ENCODE measurements at places on chromosomes 16 and 17.

DNA sequence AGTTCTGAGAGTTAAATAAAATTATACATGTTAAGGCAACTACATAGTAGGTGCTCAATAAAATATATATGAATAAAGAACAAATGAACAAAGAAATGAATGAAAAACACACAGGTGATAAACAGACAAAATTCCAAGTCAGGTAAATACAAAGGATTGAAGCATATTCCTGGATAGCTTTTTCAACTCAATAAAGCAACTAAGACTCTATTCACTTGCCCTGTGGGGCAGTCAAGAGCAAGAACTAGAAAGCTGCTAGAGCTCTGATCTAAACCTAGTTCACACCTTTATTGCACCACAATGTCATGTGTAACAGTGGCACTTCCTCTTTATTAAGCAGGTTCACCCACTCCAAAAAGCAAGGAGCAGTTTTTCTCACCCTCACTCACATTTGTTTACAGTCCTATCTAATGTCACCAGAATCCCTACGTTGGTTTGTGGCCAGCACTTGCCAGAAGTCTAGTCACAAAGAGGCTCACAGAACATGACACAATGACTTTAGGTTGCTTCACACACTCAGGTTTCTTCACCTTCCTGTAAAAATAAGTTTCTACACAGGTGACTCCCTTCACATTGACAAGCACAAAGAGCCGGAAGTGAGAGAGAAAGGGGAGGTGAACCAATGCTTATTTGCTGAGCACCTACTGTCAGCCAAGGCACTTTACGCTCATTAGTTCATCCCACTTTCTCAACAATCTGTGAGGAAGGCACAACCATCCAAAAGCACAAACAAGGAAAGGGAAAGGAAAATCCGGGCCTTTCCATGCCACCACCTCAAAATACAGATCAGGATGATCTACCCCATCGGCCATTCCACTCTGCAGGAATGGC lies 70.8 kb downstream of the XPO6 start:
- DNase-seq = peak; percentile 2

DNA sequence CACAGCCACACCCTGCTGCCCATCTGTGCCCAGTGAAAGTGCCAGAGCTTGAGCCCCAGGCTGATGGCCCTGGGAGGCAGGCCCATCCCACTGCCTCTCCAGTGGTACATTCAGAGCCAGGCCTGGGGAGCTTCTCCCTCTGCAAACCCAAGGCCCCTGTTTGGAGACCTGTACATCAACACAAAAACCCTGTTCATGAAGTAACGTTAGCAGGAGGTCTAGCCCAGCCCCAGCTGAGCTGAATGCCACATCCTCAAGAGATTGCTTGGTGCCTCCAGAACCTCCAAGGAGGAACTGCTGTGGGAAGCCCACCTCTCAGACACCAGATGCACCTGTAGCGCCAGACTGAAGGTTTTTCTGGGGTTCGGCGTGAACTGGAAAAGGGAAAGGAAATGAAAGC lies 31.5 kb downstream of the C16orf78 start:
- DNase-seq = no peak

DNA sequence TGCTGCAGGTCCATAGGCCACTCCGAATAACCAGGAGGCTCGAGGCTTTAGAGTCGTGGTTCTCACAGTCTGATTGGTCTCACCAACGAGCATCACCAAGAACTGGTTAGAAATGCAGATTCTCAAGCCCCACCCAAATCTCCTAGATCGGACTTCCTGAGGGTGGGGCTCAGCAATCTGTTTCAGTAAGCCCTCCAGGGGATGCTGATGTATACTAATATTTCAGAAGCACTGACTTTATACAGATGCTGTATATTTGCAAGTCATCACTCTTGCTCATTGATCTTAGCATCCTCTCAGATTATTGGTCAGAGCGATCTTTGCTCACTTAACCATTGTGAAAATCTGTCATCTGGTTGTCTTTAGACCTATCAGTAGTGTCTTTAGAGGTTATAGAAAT lies 4.4 kb upstream of the VAC14 start:
- no peak for DNase-seq

DNA sequence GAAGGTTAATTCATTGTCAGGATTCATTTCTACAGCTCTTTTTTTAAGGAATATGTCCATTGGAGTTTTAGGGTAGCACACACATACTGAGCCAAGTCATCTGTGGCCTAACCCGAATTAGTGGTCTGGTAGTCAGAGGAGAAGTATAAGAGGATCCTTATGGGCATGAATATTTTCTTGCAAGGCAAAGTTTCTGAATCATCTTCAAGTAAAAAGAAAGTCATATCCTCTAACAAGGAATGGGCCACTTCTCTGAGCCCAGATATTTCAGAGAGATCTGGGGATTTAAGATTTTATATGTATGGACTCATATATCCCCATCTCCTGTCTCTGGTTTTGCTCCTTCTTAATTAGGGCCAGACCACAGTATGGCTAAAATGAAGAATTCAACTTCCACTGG lies 99.2 kb upstream of the CDH8 start:
- no peak for DNase-seq

GRCh38 chr17:82235056-82235774 lies 6.4 kb downstream of the SLC16A3 start:
- DNase-seq = no peak

GRCh38 chr16:24969071-24969470 lies 46.1 kb downstream of the ARHGAP17 start:
- DNase-seq = no peak

GRCh38 chr16:28932339-28933141 lies 769 bp downstream of the CD19 start:
- no peak for DNase-seq

GRCh38 chr16:25108054-25108453 lies 3.5 kb upstream of the LCMT1 start:
- DNase-seq = peak; percentile 35

- no peak for DNase-seq
Observed at GRCh38 chr17:81556863-81557262, 4.7 kb upstream of the FAAP100 start.

GRCh38 chr17:69761767-69762321 lies 313.2 kb upstream of the KCNJ16 start:
- DNase-seq = peak; percentile 80

DNA sequence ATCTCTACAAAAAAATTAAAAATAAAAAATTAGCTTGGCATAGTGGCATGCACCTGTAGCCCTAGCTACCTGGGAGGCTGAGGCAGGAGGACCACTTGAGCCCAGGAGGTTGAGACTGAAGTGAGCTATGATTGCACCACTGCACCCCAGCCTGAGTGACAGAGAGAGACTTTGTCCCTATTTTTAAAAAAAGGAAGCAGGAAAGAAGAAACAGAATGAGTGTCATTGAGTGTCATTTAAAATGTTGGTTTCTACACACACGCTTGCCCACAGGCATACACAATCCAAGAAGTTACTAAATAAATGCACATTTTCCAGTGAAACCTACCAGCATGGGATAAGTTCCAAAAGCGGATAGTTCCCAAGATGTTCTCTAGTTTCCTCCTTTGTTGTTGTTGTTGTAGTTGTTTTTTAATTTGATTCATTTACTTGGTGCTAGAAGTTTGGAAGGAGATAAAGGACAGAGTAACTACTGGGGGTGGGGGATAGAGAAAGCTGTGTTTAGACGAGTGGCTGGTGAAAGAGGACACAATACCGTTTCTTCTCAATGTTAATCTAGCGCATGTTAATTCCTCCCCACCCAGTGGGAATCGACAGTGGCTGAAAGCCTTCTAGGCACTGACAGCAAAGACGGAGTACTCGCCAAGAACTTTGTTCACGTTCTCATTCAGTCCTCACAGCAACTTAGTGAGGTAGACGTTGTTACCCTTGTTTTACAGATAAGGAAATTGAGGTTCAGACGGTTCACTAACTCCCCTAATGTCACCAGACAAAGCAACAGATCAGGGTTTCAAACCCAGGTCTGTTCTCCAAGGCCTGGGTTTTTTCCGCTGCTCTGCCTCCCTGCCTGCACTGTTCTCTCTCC lies 17.3 kb downstream of the MRPS23 start:
- no peak for DNase-seq

Data from SW480 (cell line).